ENCODE measurements at places on chromosomes 1 and 21. TPM values are rescaled to one million over a fixed set of nuclear protein-coding genes. Genes with fewer than 3 reads are reported as not detected.

DNA sequence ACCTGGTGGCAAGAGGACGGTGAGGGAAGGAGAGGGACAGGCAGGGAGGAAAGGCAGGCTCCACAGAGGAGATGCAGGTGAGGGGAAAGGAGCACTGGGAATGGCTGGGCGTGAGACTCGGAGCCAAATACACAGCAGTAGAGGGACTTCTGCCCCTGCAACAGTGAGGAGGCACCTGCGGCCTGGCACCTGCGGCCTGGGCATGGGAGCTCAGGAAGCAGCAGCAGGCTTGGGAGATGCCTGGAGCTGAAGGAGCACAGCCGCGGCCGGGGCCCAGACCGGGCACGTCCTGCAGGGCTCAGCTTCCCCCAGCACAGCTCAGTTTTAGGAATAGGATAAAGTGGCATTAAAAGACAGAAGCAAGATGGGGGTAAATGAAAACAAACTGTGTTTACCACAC is 20.9 kb upstream of the TSPEAR start:
- no peak for DNase-seq

GRCh38 chr1:212738330-212738729 is 38.7 kb upstream of the BATF3 start:
- DNase-seq, result no peak

GRCh38 chr1:79448426-79448825 is 441.9 kb upstream of the ADGRL4 start:
- DNase-seq, result no peak

Gene RHD
- 3.8 TPM for polyA plus RNA-seq

Data from left renal pelvis (tissue), 4 donors.